ENCODE measurements at places on chromosomes 7 and 10.

GRCh38 chr10:111716032-111716431 is 467.5 kb downstream of the GPAM start:
- DNase-seq = no peak

GRCh38 chr10:36711361-36711760 is 414.0 kb upstream of the ANKRD30A start:
- no peak for DNase-seq

- no peak for DNase-seq
Measured at GRCh38 chr7:116762971-116763370, 91.0 kb downstream of the MET start.

DNA sequence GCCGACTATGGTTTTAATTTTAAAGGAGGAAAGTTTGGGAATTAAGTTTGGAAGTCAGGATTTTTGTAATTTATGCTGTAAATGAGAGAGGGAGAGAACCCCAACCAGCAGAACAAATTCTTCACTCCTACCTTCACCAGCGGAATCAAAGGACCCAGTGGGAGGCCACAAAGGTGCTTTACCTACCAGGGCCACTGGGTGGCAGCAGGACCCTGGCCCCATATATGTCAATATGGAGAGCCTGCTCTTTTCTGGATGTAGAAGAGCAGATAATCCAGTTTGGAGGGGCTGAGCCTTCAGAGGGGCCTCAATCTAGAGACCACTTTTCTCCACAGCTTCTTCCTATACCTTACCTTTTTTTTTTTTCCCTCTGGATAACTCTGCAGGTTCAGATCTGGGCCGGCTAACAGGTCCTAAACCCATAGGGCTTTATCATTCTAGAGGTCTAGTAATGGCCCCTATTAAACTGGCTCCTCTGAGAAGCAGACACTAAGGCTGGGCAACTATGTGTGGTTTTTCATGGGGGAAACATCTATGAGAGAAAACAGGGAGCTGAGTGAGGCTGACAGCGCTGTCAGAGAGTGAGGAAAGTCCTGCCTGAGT is 8.5 kb upstream of the SCD start:
- no peak for DNase-seq

- no peak for DNase-seq
Measured at GRCh38 chr7:91722831-91723230, 157.7 kb downstream of the MTERF1 start.
